ENCODE measurements at places on chromosomes 16 and 17.

GRCh38 chr17:7423679-7424078 lies 1.7 kb upstream of the SPEM2 start:
- DNase-seq: no peak

DNA sequence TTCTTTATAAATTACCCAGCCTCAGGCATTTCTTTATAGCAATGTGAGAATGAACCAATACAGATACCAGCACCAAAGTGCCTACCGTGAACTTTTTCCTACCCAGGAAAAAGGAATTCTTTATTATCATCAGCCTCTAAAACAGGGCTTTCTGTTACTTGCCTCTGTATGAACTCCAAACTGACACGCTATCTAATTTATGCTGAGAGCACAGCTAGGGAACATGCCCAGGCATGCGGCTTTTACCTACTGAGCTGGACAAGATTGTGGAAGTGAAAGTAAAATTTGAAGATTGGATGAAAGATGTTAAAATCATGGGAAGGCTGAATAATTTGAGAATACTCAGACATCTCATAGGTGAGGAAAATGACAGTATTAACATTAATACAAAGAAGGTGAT lies 24.4 kb upstream of the ADCY9 start:
- no peak for DNase-seq

DNA sequence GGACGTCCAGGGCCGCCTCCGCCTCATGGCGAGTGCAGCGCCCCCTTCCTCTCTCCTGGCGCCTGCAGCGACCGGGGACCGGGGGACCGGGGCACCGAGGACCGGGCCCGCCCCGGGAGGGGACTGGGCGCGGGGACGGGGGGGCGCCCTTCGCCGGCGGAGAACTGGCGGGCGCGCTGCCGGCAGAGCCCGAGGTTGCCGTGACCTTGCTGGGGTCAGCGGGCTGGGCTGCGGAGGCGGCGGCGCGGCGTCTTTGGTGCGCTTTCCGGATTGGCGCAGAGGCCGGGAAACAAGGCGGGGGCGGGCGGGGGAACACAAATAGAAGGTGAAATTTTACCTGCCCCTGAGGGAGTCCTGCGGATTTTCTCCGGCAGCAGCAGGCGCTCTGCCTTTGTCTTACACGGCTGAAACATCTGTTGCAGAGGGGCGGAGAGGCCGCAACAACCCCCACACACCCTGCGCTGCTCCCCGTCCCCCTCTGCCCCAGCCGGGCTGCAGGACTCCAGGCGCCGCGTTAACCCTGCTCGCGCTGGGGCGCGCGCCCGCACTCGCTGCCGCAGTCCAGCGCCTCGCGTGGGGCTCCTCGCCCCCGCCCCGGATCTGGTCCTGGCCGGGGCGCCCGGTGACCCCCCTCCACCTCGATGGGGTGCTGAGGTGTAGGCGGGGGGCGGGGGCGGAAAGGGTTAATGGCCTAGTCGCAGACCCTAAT lies 53.5 kb downstream of the SREBF1 start:
- DNase-seq: no peak

DNA sequence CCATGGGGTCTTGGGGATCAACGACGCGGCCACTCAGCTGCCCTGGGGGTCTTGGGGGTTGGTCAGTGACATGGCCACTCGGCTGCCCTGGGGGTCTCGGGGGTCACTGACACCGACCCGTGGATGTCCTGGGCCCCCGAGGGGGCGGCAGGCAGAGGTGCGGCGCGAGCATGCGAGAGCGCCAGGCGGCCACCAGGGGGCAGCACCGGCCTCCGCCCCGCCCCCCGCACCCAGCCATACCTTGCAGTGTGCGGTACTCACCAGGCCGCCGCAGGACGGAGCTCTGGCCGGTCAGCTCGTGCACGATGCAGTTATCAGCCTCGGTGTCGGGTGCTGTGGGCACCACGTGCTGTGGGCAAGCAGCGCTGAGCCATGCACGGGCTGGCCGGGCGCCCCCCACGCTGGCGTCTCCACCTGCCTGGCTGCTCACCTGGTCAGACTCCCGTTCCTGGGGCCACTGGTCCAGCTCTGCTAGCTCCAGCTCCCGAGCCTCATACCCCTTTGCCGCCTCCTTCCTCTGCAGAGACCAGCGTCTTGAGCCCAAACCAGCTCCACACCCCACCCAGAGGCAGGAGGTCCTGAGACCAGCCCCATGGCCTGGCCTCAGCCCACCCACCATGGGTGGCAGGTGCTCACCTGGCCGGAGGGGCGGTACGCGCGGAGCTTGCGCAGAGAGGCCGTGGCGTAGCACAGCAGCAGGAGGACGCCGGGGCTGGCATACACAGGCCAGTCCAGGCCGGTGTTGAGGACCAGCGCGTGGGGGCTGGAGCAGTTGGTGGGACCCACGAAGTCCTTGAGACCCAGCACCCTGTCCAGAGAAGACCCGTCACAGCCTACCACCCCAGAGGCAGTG lies 31.2 kb downstream of the CTU2 start:
- no peak for DNase-seq

DNA sequence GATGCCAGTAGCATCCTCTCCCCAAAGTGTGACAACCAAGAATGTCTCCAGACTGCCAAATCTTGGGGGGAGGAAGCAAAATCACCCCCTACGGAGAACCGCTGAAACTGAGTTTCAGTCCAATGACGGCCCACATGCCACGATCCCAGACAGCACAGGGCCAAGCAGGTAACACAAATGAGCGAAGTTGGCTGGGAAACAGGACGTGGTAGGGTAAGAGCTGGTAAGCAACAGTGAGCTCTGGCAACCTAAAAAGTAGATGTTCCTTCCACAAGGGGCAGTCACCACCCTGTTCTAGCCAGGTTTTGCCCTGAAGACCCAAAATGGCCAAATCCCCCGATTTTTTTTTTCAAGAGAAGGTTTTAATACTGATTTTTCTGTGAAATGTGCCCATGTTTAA lies 25.4 kb downstream of the ZFHX3 start:
- DNase-seq: no peak

DNA sequence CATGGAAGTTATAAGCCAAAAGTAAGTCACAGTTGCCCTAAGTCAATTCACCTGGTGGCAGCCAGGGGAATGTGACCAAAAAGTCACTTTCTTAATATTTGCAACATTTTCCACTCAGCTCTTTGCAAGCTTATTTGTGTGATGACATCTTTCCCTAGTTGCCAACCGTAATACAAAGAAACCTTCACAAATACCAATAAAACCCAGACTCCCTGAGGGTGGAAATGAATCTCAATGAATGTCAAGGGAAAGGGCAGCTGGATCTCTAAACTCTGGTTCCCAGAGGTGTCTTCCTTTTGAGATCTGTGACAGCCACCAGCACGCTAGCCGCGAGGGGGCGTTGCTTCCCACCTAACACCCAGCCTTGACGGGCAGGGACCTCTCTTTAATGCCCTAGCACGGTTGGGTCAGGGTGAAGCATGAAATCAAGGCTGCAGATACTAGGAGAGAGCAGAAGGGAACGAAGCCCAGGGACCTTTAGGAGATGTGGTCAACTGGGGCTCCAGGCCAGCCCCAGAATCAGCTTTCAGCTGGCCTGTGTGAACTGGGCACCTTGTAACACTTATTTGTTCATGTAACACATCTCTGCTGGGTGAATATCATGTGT lies 82.2 kb downstream of the CMC2 start:
- DNase-seq: no peak

GRCh38 chr17:16383772-16384287 lies 2.9 kb downstream of the UBB start:
- DNase-seq: no peak

DNA sequence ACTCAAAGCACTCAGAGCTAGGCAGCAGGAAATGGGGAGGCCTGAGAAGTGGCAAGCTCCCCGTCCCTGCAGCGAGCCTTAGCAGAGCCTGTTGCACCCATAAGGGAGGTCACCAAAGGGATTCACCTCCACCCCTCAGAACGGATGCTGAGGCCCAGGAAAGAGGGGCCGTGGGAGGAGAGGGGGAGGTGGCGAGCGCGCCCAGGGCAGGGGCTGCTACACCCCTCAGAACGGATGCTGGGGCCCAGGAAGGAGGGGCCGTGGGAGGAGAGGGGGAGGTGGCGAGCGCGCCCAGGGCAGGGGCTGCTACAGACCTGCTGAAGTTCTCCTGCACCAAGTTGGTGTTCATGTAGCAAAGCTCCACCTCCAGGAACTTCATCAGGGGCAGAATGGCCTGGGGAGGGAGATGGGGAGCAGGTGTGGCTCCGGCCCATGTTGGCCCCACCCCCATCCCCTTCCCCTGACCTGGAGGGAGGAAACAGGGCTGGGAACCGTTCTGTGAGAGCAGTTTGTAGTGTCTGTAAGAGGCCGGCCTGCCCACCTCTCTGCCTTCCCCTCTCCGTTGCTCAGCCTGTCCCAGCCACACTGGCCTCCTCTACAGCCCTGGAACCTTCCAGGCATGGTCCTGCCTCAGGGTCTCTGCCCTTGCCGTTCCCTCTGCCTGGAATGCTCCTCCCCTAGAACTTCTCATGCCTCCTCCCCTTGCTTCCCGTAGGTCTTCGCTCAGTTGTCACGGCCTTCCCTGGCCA lies 11.4 kb downstream of the UNC13D start:
- no peak for DNase-seq

GRCh38 chr17:49914096-49914490 lies 54.9 kb upstream of the DLX4 start:
- DNase-seq: no peak

DNA sequence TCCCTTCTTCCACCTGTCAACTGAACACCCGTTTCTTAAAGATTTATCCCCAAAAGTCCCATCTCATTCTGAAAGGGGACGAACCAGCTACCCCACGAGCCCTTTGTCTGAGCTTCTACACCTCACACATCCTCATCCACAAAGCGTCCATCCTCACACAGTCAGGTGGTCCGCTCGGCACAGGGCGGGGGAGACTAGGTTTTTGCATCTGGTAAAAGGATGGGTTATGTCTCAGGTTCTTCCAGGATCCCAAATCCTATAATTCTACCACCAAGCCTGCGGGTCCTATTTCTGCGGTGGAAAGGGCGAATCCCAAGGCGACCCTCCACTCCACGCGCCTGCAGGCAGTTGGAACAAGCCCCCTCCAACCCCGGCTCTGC lies 458 bp downstream of the GFOD2 start:
- no peak for DNase-seq

- DNase-seq: no peak
Measured at GRCh38 chr16:3503523-3503922, 2.7 kb downstream of the CLUAP1 start.

DNA sequence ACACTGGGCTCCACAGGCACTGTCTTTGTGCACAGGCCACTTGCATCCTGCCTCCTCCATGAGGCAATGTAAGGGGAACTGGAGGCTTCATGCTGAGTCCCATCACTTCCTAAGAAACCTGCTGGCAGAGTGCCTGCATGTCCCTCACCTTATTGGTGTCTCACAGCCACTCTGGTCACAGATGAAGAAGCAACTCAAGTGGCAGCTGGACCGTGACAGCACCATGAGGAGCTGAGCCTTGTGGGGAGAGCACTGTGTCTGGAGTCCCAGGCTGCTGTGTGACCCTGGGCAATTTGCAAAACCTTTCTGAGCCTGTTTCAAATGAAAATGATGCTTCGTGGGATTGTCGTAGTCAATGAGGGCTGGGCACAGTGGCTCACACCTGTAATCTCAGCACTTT lies 19.5 kb downstream of the ANKRD40 start:
- DNase-seq: no peak

DNA sequence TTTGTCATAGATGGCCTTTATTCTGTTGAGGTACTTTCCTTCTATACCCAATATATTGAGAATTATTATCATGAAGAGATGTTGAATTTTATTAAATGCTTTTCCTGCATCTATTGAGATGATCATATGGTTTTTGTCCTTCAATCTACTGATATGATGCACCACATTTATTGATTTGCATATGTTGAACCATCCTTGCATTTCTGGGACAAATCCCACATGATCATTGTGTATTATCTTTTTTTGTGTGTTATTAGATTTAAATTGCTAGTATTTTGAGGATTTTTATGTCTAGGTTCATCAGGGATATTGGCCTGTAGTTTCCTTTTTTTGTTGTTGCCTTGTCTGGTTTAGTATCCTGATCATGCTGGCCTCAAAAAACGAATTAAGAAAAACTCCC lies 124.5 kb upstream of the CES5A start:
- DNase-seq: no peak
